Stimulated activated naive B cell treated with anti-CD40 and anti-IgM and Interleukin-4, amounts not matched to agents 10 μg/mL and 1 μg/mL and 100 μg/mL, for 72 hours (primary cell): ENCODE measurements at places on chromosomes 2 and 18.

DNA sequence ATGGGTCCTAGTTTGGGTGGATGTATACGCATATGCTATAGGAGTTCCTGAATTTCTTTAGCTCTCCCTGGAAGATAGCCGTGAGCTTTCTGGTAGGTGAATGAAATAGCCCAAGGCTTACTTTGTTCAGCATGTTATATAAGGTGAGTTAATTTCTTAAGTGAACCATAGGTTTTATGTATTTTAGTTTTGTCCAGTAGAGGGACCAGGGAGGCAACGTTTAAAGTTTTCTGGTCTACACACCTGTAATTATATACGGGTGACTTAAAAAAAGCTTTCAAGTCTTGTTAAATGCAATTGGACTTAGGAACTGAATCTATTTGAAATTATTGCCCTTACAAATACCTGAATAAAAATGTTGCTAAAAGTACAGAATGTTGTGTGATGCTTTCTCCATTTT is 402.5 kb upstream of the DDX18 start:
- no peak for DNase-seq

DNA sequence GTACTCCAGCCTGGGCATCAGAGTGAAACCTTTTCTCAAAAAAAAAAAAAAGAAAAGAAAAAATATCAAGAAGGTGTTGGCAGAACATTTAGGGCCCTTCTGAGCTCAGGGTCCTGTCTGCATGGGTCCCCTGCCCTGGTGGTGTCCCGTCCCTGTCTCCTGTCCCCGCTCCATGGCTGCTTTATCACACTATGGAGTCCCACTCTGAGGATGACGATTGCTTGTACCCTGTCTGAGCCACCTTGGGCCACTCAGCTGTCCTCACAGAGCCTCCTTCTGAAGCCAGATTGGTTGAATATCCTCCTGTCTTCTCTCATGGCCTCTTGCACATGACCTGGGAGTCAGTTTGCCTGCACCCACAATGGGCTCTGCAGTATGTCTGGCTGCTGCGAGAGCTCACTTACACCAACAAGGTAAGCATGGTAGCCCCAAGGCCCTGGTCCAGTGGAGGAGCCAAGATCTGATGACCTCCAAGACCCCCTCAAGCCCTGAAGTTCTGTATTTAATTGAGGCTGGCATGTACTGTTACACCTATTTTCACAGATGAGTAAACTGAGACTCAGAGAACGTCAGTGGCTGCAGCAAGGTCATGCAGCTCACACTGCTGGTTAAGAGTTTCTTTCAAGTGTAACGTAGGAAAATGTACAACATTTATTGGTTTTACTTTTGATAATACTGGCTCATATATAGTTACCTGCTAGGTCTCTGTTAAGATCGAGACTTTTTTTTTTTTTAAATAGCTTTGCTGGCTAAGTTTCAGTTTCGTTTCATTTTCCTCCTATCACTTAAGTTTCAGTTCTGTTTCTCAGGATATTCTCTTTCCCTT is 16.9 kb upstream of the ZCCHC2 start:
- DNase-seq = no peak

GRCh38 chr18:23924813-23925212 is 89.7 kb upstream of the TTC39C start:
- DNase-seq = no peak

- DNase-seq = no peak
These were observed 589.0 kb upstream of the ACVR2A start for GRCh38 chr2:147255812-147256211.

- DNase-seq = no peak
These were observed 7.9 kb upstream of the SDC1 start for GRCh38 chr2:20232837-20233207.

GRCh38 chr2:3254442-3254941 is 123.1 kb downstream of the EIPR1 start:
- peak; percentile 91 for DNase-seq

- DNase-seq = no peak
These were observed 20.2 kb downstream of the PSTPIP2 start for GRCh38 chr18:46051731-46052461.

DNA sequence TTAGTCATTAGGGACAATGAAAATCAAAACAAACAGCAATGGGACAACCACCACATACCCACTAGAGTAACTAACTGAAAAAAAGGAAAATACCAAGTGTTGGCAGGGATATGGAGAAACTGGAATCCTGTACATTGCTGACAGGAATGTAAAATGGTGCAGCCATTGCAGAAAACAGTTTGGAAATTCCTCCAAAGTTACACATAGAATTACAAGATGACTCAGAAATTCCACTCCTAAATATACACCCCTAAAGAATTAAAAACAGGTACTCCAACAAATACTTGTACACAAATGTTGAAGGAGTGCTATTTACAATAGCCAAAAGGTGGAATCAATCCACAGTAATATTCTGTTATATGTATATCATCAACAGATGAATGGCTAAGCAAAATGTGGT is 110.9 kb downstream of the ROCK1 start:
- DNase-seq = no peak

- DNase-seq = no peak
These were observed 394.3 kb upstream of the CHST9 start for GRCh38 chr18:27579364-27579763.

DNA sequence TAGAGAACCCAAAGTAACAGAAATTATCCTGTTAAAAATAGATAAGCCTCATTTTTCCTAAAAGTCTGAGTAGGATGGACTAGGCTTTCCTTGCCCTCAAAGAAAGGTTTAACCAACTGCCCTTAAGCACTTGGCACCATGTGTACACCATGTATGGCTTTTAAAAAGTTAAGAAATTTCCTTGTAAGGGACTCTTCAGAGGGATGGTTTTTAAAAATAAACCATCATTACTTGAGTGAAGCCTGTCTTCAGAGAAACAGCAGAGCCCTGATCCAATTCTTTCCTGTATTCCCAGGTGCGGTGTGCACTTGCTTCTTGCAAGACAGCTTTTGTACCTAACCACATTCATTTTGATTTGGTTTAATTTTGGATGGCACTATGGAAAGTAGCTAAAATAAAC is 1.1 kb upstream of the NEMP2 start:
- DNase-seq = no peak

- DNase-seq = no peak
These were observed 49.9 kb upstream of the PNPT1 start for GRCh38 chr2:55743583-55743982.

DNA sequence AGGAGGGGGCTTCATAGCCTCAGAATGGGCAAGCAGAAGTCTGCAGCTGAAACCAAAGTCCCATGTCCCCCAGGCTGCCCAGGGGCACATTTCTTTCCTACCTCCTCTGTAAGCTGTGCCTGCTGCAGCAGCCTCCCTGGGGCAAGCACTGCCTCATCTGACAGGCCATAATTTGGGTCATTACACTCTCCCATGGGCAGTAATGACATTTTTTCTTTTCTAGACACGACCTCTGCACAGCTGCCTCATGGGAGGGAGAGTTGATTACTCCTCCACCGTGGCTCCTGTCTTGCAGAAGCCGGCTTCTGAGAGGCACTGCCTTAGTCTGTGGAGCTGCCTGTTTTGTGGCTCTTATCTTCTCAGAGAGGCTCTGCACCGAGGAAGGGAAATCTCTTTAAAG is 268.9 kb downstream of the TDRD15 start:
- no peak for DNase-seq

DNA sequence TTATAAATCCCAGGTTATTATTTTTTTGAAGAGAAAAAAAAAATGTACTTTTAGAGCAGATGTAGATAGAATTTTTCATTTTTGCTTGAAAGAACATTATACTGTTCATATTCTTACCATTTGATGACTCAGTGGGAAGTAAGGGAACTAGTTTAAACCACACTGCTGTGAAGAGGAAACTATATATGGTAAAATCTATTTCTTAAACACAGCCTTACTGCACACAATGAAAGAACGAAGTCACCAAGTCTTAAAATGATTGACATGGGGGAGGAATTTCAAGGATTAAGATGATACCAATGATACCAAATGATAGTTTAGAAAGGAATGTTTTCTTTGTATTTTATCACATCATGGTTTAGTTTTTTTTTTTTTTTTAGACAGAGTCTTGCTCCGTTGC is 5.0 kb downstream of the ACTR2 start:
- no peak for DNase-seq

DNA sequence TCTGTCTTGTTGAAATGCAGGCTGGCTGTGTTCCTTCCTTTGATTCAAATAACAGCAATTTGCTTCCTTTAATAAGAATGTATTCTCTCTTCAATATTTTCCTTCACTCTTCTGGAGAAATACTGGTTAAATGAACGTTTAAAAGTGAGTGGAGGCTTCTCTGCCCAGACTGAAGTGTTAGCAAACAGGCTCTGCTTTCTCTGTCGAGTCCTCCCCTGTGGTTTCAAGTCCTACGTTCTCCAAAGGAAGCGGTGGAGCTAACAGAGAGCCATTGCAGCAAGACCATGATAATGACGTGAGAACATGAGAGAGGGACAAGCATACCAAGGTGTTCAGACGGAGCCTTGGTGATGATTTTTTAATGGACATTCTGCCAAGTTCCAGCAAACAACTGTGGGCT is 26.2 kb upstream of the PID1 start:
- DNase-seq = no peak

DNA sequence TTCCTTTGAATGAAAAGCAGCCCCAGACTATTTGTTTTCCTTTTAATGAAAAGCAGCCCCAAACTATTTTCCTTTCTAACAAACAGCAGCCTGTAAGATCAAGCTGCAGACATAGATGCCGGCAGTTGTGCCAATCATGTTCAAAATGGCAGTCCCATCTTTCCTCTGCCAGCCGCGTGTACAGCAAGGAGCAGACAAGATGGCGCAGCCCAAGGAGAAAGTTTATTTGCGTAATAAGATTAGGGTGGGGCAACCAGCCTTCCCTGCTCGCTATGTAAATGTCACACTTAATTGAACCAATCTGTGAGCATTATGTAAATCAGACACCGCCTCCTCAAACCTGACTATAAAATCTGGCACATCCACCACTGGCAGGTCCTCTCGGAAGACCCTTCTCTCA is 226.0 kb downstream of the TGIF1 start:
- DNase-seq = no peak

GRCh38 chr2:128552806-128553551 is 234.3 kb upstream of the HS6ST1 start:
- DNase-seq = no peak

DNA sequence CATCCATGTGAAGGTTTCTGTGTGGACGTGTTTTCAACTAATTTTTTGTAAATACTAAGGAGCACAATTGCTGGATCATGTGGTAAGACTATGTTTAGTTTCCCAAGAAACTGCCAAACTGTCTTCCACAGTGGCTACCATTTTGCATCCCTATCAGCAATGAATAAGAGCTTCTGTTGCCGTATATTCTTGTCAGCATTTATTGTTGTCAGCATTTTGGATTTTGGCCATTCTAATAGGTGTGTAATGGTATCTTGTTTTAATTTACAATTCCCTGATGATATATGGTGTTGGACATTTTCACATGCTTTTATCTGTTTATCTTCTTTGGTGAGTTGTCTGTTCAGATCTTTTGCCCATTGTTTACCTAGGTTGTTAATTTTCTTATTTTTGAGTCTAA is 34.5 kb downstream of the SCRN3 start:
- no peak for DNase-seq

- no peak for DNase-seq
These were observed 486.8 kb downstream of the PARD3B start for GRCh38 chr2:205032093-205032551.

DNA sequence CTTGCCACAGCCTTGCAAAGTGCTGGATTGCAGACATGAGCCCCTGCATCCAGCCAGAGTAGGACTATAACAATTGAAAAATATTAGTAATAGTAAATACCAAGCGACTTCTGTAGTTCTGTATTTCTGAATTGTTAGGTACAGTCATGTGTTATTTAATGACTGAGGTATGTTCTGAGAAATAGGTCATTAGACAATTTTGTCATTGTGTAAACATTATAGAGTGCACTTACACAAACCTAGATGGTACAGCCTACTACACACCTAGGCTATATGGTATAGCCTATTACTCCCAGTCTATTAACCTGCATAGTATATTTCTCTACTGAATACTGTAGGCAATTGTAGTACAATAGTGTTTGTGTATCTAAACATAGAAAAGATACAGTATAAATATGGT is 92.1 kb downstream of the GALNT1 start:
- no peak for DNase-seq

DNA sequence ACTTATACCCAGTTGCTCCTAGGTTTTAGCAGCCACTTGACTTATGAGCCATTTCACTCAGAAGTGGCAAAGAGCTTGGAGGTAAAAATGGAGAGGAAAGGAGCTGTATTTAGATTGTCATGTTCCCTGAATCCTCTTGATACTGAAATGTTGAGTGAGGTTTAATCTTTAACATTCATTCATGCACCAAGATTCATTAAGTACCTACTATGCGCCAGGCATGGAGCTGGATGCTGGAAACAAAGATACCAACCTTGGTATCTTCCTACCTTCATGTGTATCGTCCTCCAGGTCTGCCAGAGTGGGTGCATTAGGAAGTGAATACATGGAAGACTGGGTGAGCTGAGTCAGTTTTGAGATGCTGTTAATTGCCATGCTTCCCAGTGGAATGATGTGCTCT is 23.7 kb downstream of the TPGS2 start:
- no peak for DNase-seq

DNA sequence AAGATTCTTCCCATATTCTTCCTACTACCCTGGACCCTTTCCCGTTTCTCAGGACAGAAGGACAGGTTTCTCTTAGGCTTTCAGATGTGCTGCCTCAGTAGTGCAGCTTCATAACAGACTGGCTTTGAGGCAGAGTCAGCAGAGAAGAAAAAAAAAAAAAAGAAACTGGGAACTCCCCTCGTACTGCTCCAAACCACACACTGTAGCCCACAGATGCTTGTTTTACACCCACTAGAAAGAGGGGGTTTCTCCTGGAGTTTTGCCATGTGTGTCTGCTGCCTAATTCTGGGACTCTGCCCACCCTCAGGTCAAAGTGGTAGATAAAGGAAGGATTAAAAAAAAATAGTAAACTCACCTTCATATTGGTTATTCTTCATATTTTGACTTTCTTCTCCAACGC is 95.9 kb downstream of the NCOA1 start:
- DNase-seq = peak; percentile 51

DNA sequence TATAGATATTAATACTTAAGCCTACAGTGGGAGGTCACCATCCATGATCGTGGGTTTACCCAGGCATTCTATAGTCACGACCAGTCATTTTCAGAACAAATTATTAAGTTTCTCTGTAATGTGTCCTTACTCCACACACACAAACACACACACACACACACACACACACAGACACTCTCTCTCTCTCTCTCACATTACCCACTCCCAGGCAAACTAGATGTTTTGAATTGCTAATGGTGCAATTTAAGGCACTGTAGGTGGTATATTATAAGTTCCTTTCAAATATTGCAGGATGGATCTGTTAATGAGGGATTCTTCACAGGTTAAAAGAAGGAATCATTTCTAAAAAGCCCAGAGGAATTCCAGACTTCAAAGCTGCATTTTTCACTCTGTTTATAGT is 657.8 kb downstream of the MBD2 start:
- no peak for DNase-seq

GRCh38 chr2:67322353-67323001 is 74.7 kb upstream of the ETAA1 start:
- no peak for DNase-seq

GRCh38 chr18:76419811-76420210 is 75.2 kb downstream of the ZNF516 start:
- no peak for DNase-seq

GRCh38 chr2:143001501-143001900 is 124.0 kb downstream of the KYNU start:
- no peak for DNase-seq
